AG10803 (cell line): ENCODE measurements at places on chromosomes 1 and 21.
A peak's percentile ranks its signal among the peaks of the same experiment; 100 is the strongest.

- DNase-seq, result no peak
Observed at GRCh38 chr1:110896090-110896489, 23.1 kb downstream of the CD53 start.

GRCh38 chr1:177185209-177185608, 14.5 kb downstream of the BRINP2 start:
- DNase-seq, result no peak

GRCh38 chr1:48753293-48753692, 23.4 kb downstream of the BEND5 start:
- DNase-seq, result no peak

DNA sequence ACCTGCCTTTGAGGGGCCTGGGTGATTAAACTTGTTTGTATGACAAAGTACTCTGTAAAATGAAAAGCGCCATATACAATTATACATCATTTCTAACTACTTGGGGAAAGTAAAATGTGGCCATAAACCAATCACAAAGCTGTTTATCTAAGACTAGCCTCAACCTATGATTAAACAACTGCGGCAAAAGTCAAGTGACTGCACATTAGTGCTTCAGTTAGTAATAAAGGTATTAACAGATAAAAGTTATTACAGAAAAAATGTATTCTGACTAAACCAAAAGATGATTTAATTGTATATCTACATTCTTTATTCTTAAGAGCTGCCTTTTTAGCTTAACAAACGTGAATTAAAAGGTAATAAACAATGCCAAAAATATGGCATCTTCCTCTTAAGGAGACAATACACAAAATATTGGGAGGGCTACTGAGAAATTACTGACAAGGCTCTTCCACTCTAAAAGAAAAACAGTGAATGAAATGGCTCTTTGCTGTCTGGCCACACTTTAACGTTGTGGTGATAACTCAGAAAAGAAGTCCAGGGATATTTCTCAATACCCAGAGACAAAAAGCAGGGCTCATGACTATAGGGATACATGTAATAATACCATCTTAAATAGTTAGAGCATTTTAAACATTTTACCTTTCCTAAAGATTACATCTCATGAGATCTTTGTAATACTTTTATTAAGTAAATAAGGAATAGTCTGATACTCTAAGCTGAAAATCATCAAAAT, 8.6 kb downstream of the ARHGAP29 start:
- DNase-seq, result peak; percentile 25

GRCh38 chr1:16212251-16212961, at the start of gene ARHGEF19:
TSS of gene ARHGEF19 (minus strand) at chr1:16212652. CDS start at chr1:16209054, 3,598 bp downstream.
- no peak for DNase-seq

DNA sequence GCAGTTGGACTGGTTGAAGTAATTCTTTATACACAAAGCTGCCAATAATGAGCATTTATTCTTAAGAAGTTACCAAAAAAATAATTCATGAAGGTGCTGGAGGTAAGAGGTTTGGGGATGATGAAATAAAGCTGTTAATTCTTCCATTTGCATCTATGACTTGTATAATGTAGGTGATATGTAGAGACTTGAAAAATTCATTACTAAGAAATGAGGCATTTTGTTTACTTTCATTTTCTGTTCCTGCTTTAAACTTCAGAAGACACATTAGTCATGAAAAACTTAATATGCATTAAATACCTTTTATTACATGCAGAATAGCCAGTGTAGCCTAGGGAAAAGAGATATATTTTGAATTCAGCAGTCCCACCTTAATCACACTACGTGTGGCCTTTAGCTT, 214.2 kb downstream of the SLC44A5 start:
- no peak for DNase-seq

DNA sequence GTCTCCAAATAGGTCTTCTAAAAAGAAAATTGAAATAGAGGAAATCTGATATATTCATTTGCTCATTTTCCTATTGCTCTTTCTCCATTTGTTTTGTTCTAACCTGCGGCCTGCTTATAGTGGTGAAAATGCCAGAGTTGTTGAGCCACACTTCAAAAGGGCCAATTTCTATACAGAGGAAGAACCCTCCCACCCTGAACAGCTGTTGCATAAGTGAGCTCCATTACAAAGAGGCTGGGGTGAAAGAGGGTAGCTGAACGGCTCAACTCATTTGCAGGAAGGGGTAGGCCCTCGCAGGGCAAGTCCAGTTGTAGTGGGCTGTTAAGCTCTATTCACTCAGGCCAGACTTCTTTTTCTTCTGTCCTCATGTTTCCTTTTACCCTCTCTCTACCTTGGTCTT, 8.8 kb downstream of the ADCY10 start:
- no peak for DNase-seq

DNA sequence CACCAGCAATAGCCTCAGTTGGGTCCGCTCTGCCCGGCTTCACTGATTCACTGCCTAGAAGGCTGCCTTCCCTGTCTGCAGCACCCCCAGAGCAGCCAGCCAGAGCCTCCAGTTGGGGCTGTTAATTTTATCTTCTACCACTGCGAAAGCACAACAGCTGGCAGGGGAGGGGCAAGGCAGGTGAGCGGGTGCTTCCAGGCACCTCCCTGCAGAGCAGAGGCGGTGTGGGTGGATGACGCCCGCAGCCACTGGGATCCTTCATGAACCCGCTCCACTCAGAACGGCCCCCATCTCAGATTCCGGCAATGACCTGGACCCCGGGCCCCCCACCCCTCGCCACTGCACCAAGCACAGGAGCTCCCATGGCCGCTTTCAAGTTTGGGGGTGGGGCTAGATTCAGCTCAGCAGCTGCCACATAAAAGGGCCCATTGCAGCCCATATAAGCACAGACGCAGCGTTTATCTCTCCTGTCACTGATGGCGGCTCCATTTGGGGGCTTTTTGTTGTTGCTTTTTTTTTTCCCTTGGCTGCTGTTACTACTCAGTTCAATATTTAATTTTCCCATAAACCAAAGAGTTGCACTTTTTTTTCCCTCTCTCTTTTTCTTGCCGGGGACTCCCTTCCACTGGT, 128.0 kb upstream of the KLHDC7A start:
- DNase-seq, result no peak

DNA sequence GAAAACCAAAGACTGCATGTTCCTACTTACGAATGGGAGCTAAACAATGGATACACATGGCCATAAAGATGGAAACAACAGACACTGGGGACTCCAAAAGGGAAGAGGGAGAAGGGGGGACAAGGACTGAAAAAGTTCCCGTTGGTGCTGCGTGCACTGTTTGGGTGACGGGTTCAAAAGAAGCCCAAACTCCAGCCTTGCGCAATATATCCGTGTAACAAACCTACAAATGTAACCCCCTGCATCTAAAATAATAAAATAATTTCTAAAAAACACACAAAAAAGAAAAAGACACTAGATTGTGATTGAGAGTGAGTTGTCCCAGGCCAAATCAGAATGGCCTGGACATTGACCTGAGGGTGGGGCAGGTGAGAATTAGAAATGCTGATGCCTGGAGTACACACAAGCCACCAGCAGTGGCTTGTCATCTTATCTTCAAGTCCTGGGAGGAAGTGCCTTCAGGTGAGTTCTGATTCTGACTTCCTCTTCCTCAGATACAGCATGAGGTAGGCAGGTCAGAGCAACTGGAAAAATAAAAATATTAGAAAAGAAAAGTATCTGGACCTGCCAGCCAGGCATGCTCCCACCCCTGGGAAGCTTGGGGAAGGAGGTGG, 54.7 kb downstream of the SPATA46 start:
- DNase-seq, result no peak

- peak; percentile 56 for DNase-seq
Observed at GRCh38 chr1:150165622-150166612, 16.2 kb downstream of the PLEKHO1 start.

DNA sequence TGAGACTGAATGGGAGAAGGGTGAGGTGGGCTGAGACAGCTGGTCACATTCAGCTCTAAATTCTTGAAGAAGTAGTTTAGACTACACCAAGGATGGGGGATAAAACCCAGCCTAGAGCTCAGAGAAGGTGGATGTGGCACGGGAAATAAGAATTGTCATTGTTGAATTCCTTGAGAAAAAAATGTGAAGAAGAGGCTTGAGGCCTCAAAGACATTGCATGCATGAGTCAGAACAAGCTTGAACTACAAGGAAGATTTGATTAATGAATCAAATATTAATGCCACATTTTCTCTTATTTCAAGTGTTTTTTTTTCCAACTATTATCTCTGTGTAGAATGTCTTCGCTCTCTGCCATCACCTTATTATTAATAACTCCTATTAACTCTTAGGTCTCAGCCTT, 58.9 kb downstream of the MAP3K7CL start:
- peak; percentile 60 for DNase-seq

GRCh38 chr1:203144661-203145060, 17.1 kb downstream of the ADORA1 start:
- DNase-seq, result peak; percentile 21

GRCh38 chr1:111789666-111790316, 34.1 kb downstream of the DDX20 start:
- peak; percentile 99 for DNase-seq

DNA sequence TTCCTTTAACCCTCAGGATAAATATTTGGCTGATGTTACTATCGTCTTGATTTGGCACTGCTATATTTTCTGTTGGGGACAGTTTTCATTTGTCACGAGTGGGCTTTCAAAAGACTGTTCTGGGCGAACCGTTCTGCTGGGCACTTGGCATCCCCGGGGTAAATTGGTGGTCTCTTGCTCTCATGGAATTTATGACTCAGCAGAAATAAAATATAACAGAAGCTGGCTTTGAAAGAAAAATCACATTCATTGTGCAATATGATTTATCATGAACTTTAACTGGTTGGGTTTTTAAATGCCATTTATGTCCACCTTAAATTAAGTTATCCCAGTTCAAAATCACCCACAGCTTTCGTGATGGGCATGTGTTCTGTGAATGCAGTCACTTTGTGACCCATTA, 147.3 kb downstream of the KAZN start:
- no peak for DNase-seq

DNA sequence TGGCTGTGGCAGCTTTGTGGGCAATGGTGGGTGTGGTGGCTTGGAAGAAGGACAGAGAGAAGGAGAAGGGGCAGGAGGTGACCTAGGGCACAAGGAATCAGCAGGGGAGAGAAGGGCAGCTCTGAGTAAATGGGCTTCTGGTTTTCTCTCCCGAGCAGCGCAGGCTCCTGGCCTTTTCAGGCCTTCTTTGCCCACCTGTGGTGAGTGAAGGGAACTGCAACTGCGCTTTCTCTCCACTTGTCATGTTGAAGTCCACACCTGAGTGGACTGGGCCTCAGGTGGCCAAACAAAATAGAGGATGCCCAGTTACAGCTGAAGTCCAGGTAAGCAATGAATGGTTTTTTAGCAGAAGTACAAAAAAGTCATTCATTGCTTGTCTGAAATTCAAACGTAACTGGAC, 29.4 kb upstream of the KCNA10 start:
- DNase-seq, result no peak

GRCh38 chr1:224743608-224744164, 127.6 kb downstream of the CNIH3 start:
- no peak for DNase-seq

GRCh38 chr1:151831605-151832004, at the start of gene RORC:
TSS of gene RORC (minus strand) at chr1:151831802. CDS start at chr1:151831764, 38 bp downstream.
- no peak for DNase-seq

DNA sequence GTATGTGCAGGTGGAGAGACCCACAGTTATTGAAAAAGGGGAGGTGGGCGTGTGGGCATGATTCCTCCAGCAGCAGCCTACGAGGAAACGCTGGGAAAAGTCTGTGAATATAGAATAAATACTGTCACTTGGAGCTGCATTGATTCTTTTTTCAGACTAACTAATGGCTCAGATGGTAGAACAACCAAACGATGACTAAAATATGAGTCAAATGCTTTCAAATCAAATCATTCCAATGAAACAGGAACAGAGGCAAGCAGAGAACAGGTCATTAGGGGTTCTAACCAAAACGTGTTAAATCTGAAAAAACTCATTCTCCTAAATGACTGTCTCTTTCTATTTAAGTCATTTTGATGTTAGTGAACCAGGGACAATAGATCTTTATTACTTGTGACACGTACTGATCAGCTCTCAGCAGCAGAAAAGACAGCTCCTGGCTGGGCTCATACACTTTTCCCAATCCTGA, 35.1 kb upstream of the SEC16B start:
- DNase-seq, result peak; percentile 25

DNA sequence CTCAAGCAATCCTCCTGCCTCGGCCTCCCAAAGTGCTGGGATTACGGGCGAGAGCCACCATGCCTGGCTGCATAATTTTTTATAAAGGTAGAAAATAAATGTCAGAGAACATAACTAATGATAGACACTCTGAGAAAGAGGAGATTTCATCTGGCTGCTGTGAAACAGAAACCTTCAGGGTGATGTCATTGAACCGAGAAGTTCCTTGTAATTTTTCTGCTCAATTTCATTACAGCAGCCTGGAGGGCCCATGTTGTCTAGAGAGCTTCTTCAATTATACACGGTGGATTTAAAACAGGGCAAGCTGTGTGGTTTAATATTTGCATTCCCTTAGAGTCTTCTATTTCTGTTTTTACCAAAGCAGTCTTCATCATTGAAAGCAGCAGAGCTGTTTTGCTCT, 64.3 kb upstream of the MORC3 start:
- no peak for DNase-seq

GRCh38 chr21:14877581-14878228, 187.1 kb downstream of the NRIP1 start:
- no peak for DNase-seq

DNA sequence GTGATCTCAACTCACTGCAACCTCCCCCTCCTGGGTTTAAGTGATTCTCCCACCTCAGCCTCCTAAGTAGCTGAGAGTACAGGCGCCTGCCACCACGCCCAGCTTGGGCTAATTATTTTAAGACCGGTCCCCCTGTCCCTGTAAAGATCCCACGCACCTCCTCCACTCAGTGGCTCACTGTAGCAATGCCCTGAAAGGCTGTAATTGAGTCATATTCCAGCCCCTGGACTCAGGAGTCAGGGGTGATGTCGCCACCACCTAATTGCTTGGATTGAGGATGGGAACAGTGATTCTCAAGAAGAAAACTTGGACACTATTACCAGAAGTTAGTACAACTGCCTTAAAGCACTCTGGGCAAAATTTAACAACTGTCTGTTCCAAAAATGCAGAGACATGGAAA, 3.1 kb upstream of the EDARADD start:
- no peak for DNase-seq

DNA sequence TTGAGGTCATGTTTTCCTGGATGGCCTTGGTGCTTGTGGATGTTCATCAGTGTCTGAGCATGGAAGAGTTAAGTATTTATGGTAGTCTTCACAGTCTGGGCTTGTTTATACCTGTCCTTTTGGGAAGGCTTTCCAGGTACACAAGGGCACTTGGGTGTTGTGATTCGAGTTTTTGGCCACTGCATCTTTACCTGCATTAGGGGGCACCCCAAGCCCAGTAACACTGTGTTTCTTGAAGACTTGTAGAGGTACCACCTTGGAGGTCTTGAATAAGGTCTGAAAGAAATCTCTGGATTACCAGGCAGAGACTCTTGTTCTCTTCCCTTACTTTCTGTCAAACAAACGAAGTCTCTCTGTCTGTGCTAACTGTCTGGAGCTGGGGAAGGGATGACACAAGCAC, 34.4 kb upstream of the ROR1 start:
- DNase-seq, result no peak

DNA sequence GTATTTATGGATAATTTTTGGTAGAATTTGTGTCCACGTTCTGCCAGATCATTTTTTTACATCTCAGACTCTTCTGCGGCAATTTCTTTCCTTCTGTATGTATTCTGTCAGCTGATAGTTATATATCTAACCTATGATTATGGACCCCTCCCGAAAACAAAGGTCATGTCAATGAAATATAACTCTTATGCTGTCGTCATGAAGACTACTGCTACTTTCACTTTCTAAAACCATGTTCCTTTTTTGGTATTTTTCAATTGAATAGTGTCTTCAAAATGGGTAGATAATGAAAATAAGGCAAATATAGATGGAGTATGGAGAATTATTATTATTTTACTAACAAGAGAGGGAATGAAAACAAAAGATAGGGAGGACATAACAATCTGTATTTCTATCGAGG, 3.2 kb downstream of the ANGPTL1 start:
- peak; percentile 27 for DNase-seq

- no peak for DNase-seq
Observed at GRCh38 chr1:214540324-214540723, 11.1 kb downstream of the PTPN14 start.
